ENCODE measurements at places on chromosomes 1 and 21. TPM values are rescaled to one million over a fixed set of nuclear protein-coding genes. Genes with fewer than 3 reads are reported as not detected.

DNA sequence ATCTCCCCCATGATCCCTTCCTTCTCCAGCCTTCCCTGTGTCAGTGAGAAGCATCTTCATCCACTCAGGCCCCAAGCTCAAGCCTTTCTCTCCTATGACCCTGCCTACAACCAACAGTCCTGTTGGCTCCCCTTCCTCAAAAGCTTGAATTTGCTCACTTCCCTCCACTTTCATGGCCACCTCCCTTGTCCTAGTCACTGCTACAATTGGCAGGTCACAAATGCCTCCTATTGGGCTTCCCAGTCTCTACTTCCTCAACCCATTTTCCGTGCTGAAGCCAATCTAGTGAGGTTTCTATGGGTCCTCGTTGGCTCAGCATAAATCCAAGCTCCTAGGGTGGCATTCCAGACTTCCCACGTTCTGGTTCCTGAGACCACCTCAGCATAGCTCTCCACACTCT, 40.2 kb upstream of the SLC6A9 start:
- H3K36me3 ChIP-seq, result no peaks in the 10 kb centered on the region
- no peak for DNase-seq
- peaks cover 23% of the 10 kb centered on the region for H3K4me1 ChIP-seq
- no peak overlapping the region for H3K4me3 ChIP-seq
- no peak overlapping the region for H3K27ac ChIP-seq

- no peak overlapping the region for H3K4me3 ChIP-seq
- peaks cover 15% of the 10 kb centered on the region for H3K4me1 ChIP-seq
- H3K36me3 ChIP-seq, result no peaks in the 10 kb centered on the region
- no peak for DNase-seq
Observed at GRCh38 chr1:55833529-55834091, 618.4 kb upstream of the USP24 start.

- H3K4me1 ChIP-seq, result no peaks in the 10 kb centered on the region
- no peak overlapping the region for H3K4me3 ChIP-seq
- peaks cover 10% of the 10 kb centered on the region for H3K27me3 ChIP-seq
- H3K36me3 ChIP-seq, result no peaks in the 10 kb centered on the region
- no peak for DNase-seq
Observed at GRCh38 chr21:31334648-31335121, 9.4 kb downstream of the TIAM1 start.

GRCh38 chr1:182990413-182991144, 32.6 kb upstream of the LAMC1 start:
- no peaks in the 10 kb centered on the region for H3K27me3 ChIP-seq
- DNase-seq, result no peak
- no peaks in the 10 kb centered on the region for H3K4me1 ChIP-seq
- H3K4me3 ChIP-seq, result no peak overlapping the region

GRCh38 chr1:43266881-43267280, 2.9 kb upstream of the TMEM125 start:
- H3K36me3 ChIP-seq, result no peaks in the 10 kb centered on the region
- H3K27me3 ChIP-seq, result peaks cover 30% of the 10 kb centered on the region
- no peak overlapping the region for H3K27ac ChIP-seq
- H3K4me3 ChIP-seq, result no peak overlapping the region
- peaks cover 9% of the 10 kb centered on the region for H3K4me1 ChIP-seq

Gene PFKL
- total RNA-seq, result 61.5 TPM

Gene CRP
- total RNA-seq, result 0.42 TPM

- DNase-seq, result no peak
- H3K4me3 ChIP-seq, result no peak overlapping the region
- peaks cover 21% of the 10 kb centered on the region for H3K4me1 ChIP-seq
- peaks cover 5% of the 10 kb centered on the region for H3K27me3 ChIP-seq
- no peaks in the 10 kb centered on the region for H3K36me3 ChIP-seq
Observed at GRCh38 chr1:24325587-24326449, 6.7 kb downstream of the GRHL3 start.

Gene MX2
- total RNA-seq, result 6.7 TPM

Gene ST6GALNAC3
- 4.1 TPM for total RNA-seq

Gene RBM11
- total RNA-seq, result 0.29 TPM

Gene TAL1
- 4.8 TPM for total RNA-seq

GRCh38 chr1:25006770-25007169, 76.7 kb upstream of the RUNX3 start:
- H3K36me3 ChIP-seq, result no peaks in the 10 kb centered on the region
- DNase-seq, result no peak
- no peaks in the 10 kb centered on the region for H3K27me3 ChIP-seq
- H3K27ac ChIP-seq, result no peak overlapping the region
- peaks cover 7% of the 10 kb centered on the region for H3K4me1 ChIP-seq
- H3K4me3 ChIP-seq, result no peak overlapping the region

DNA sequence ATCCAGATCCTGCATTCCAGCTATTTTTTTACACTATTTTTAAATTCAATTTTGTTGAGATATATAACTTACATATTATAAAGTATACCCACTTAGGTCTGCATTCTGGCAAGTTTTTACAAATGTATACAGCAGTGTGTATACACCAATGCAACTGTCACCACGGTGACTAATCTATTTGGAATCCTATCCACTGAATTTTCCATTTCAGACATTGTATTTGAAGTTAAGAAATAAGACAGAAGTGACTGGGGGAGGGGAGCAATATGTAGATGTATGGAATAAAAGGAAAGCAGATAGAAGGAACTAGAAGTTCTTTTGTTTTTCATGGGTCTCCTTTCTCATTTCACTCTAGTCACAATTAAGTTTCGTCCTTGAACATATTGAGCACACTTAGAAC, 431.5 kb upstream of the CHRM3 start:
- peaks cover 5% of the 10 kb centered on the region for H3K4me1 ChIP-seq
- H3K4me3 ChIP-seq, result no peak overlapping the region
- H3K27ac ChIP-seq, result no peak overlapping the region
- no peaks in the 10 kb centered on the region for H3K27me3 ChIP-seq

DNA sequence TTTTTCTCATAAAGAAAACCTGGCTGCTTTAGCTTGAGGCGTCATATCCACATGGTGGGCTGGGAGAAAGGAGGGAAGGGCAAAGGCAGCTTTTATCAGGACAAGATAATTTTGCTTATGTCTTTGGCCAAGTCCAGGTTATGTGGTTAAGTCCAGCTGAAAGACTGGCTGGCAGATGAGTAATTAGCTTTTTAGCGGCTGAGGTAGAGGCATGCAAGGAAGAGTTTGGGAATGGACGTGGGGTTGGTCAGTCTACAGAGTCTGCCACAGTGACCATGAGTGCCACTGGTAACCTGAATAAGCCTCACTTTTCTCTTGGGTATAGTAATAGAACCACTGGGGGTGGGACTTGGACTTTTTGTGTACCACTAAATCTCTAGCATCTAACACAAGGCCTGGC, 39.8 kb downstream of the NEK7 start:
- H3K4me1 ChIP-seq, result peaks cover 64% of the 10 kb centered on the region
- DNase-seq, result no peak
- no peak overlapping the region for H3K27ac ChIP-seq
- no peaks in the 10 kb centered on the region for H3K27me3 ChIP-seq

- H3K27ac ChIP-seq, result no peak overlapping the region
- no peaks in the 10 kb centered on the region for H3K4me1 ChIP-seq
- H3K36me3 ChIP-seq, result no peaks in the 10 kb centered on the region
- H3K4me3 ChIP-seq, result no peak overlapping the region
- H3K27me3 ChIP-seq, result no peaks in the 10 kb centered on the region
- no peak for DNase-seq
Observed at GRCh38 chr1:201364808-201365105, 12.7 kb downstream of the TNNT2 start.

Gene ARHGEF2
- total RNA-seq, result 130 TPM

DNA sequence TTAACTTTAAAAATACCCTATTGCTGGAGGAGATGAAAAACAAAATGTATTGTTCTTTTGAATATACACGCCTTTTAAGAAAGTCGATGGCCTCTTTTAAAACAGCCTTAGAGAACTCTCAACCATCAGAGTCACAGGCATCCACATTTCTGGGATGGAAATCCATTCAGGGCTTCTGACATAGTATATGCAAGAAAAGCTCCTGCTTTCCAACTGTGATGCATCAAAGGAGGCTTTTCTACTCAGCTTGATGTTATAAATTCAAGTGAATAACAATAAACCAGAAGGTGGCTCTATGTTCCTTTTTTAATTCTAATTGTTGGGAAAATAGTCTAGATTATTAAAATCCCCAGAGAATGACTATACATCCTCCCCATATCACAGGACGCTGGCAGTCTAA, 398.8 kb upstream of the CXADR start:
- H3K36me3 ChIP-seq, result no peaks in the 10 kb centered on the region
- no peak for DNase-seq
- H3K27ac ChIP-seq, result no peak overlapping the region
- H3K27me3 ChIP-seq, result no peaks in the 10 kb centered on the region

Gene LIPI
- not detected for total RNA-seq

- no peak for DNase-seq
- H3K4me3 ChIP-seq, result no peak overlapping the region
- H3K4me1 ChIP-seq, result no peaks in the 10 kb centered on the region
Observed at GRCh38 chr21:19326531-19327319, 923.1 kb upstream of the TMPRSS15 start.

Gene GPR37L1
- total RNA-seq, result 0.69 TPM

DNA sequence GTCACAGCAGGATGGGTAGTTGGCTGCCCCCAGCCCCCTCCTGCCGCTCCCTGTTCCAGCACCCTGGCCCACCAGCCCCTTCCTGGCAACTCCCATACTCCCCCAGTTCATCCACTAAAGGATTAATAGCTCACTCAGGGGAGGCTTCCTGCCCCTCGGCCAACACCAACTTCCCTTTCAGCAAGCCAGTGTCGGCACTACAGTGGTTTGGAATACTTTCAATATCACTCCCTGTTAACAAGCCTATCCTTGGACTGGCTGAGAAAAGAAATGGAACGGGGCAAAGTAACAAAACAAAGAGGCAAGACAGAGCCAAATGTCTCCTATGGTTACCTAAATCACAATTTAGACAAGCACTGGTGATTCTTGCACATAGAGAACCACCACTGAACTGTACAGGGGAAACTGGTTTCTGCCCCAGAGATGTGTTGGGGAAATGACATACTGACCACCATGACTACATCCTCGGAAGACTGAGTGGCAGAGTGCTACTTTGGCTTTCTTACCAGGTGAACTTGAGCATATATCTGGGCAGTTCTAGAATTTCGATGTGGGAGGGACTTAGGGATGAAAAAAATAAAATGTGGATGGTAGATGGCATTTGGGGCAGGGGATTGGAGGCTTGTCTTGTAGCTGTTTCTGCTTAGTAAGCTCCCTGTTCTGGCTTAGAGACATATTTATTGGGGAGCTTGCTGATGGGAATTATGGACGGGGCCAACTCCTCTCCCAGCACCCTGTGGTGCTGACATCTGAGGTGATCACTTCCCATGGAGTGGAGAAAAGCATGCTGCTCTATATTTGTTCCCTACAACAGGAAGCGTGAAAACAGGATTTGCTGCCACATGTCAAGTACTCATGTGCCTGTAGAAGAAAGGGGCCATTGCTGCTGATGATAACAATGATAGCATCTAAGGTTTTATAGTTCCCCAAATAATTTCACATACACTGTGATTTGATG, 7.1 kb upstream of the CAPN2 start:
- peak overlapping the region; percentile 88 for H3K27ac ChIP-seq
- H3K4me1 ChIP-seq, result peaks cover 41% of the 10 kb centered on the region
- H3K27me3 ChIP-seq, result no peaks in the 10 kb centered on the region
- no peak for DNase-seq
- H3K36me3 ChIP-seq, result no peaks in the 10 kb centered on the region

Gene FAM89A
- 5.6 TPM for total RNA-seq

DNA sequence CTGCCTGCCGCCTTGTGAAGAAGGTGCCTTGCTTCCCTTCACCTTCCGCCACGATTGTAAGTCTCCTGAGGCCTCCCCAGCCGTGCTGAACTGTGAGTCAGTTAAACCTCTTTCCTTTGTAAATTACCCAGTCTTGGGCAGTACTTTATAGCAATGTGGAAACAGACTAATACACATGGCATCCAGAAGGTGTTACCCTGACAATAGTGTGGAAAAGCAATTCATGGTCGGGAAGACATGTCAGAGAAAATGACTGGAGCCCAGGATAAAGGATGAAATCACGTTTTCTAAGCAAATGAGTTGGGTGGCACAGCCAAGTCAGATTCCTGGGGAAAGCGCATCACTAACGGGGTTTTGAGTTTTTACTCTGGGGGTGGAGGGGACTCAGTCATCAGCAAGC, 76.4 kb downstream of the HLCS start:
- no peaks in the 10 kb centered on the region for H3K4me1 ChIP-seq
- no peak overlapping the region for H3K27ac ChIP-seq
- no peaks in the 10 kb centered on the region for H3K27me3 ChIP-seq
- peaks cover 11% of the 10 kb centered on the region for H3K36me3 ChIP-seq
- no peak overlapping the region for H3K4me3 ChIP-seq
- no peak for DNase-seq

GRCh38 chr1:111424281-111424680, 3.3 kb downstream of the OVGP1 start:
- peaks cover 5% of the 10 kb centered on the region for H3K36me3 ChIP-seq
- DNase-seq, result no peak
- H3K27ac ChIP-seq, result no peak overlapping the region
- no peak overlapping the region for H3K4me3 ChIP-seq

DNA sequence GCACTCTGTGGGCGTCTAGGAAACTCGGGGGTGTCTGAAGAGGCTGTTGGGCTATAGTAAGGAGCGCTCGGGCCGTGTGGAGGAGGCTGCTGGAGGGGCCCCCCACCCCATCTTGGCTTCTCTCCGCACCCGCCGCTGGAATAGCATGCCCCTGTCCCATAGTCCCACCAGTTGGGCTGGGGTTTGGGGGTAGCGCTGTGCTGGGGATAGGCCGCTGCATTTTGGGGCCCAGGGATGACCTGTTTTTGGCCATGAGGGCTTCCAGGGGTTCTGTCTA, 511 bp downstream of the EFNA3 start:
- peaks cover 49% of the 10 kb centered on the region for H3K27me3 ChIP-seq
- H3K27ac ChIP-seq, result no peak overlapping the region
- peak overlapping the region; percentile 55 for H3K4me3 ChIP-seq
- no peak for DNase-seq
- no peaks in the 10 kb centered on the region for H3K36me3 ChIP-seq
- peaks cover 45% of the 10 kb centered on the region for H3K4me1 ChIP-seq

Gene DDAH1
- 36.0 TPM for total RNA-seq

DNA sequence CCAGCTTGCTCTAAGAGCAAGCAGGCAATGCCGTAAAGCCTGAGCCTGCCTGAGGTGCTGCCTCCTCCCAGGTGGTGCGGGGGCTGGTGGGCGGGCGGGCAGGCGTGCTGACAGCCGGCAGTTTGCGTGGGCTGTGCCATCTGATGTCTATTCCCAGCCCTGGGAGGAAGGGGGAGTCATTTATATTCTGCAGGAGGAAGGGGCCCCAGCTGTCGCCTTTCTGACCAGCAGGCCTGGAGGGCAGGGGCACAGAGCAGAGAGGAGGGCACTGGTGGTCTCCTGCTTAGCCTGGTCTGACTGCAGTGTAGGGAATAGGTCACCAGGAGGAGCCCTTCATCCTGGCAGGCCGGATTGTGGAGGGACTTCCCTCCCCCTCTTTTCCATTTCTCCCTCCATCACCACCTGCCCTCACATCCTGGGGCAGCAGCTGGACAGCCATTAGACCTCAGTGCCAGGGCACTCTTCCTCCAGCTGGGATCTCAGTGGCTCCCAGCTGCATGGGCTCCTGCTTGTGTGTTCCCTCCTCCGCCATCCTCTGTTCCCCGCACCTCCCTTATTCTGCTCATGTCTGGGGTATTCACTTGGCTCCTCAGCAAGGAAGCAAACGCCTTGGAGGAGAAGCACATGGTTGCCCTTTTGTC, 4.4 kb downstream of the CYB561D1 start:
- peaks cover 30% of the 10 kb centered on the region for H3K36me3 ChIP-seq
- no peaks in the 10 kb centered on the region for H3K27me3 ChIP-seq
- no peak overlapping the region for H3K27ac ChIP-seq

Gene PHF13
- 32.1 TPM for total RNA-seq

Gene VPS13D
- total RNA-seq, result 78.7 TPM

- H3K27ac ChIP-seq, result no peak overlapping the region
- no peaks in the 10 kb centered on the region for H3K4me1 ChIP-seq
- H3K27me3 ChIP-seq, result no peaks in the 10 kb centered on the region
- no peak for DNase-seq
Observed at GRCh38 chr1:66641891-66642473, 108.0 kb downstream of the SGIP1 start.
